Thymus (tissue), 14 donors: ENCODE measurements at places on chromosomes 2 and 18. TPM values are rescaled to one million over a fixed set of nuclear protein-coding genes. Genes with fewer than 3 reads are reported as not detected.

The KCMF1 gene
- polyA plus RNA-seq, result 32.5 TPM

The RSAD2 gene
- polyA plus RNA-seq, result 8.2 TPM

The KCNS3 gene
- polyA plus RNA-seq, result 0.68 TPM

DNA sequence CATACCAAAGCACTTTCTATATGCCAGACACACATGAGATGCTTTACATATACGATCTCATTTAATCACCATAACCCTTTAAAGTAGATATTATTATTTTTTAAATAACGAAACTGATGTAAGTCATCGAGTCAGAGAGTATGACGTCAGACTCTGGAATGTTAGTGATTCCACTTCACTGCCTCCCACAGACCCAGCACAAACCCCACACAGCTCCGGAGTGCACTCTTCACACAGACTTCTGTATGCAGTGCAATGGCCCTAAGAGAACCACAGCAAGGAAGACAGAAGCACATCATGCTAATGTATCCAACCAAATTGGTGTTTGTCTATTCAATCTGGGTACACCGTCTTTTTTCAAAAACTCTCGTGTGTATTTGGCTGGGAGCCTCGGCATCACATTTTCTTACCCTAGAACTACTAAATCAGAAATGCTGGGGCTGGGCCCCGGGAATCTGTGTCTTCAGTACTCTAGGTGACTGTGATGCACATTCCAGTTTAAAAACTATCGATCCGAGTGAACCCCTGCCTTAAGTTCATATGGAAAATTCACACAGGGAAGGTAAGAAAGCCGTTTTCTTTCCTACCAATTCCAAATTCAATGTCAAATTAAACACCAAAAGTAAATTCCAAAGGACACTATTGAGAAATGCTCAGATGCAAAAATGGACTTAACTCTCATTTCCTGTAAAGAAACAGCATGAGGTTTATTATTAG is 117.7 kb upstream of the ACVR1C start:
- DNase-seq, result no peak

The TRIM43 gene
- 1.5 TPM for polyA plus RNA-seq

DNA sequence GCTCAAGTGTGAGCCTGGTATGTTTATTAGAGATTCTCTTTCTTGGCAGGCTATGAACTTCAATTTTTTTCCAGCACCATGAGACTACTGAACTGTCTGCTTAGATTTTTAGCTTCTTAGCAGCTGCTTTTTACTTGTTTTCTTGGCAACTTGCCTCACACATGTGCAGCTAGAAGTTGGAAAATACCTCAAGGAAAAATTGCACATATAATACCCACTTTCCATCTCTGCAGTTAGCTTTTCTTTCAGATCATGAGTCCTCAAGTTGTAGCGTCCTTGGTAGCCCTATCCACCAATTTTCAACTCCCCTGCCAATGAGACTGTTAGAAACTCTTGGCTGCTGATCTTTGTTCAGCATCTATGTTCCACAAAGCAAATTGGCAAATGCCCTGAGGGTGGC is 302.1 kb downstream of the HRH4 start:
- DNase-seq, result no peak

The GPR155 gene
- 2.1 TPM for polyA plus RNA-seq
